Liver (tissue), 10 donors: ENCODE measurements at places on chromosomes 3 and 15. TPM values are rescaled to one million over a fixed set of nuclear protein-coding genes. Genes with fewer than 3 reads are reported as not detected.

PLOD2 gene
- 57.0 TPM for total RNA-seq

SLC12A1 gene
- 0.42 TPM for total RNA-seq

NRROS gene
- total RNA-seq: 9.2 TPM

FXR1 gene
- total RNA-seq: 69.4 TPM

- no peaks in the 10 kb centered on the region for H3K27me3 ChIP-seq
- H3K36me3 ChIP-seq: no peaks in the 10 kb centered on the region
- no peak overlapping the region for H3K4me3 ChIP-seq
- no peak overlapping the region for H3K27ac ChIP-seq
- peaks cover 21% of the 10 kb centered on the region for H3K4me1 ChIP-seq
- no peak for DNase-seq
Observed at GRCh38 chr3:195061756-195062655, 209.0 kb downstream of the XXYLT1 start.

DNA sequence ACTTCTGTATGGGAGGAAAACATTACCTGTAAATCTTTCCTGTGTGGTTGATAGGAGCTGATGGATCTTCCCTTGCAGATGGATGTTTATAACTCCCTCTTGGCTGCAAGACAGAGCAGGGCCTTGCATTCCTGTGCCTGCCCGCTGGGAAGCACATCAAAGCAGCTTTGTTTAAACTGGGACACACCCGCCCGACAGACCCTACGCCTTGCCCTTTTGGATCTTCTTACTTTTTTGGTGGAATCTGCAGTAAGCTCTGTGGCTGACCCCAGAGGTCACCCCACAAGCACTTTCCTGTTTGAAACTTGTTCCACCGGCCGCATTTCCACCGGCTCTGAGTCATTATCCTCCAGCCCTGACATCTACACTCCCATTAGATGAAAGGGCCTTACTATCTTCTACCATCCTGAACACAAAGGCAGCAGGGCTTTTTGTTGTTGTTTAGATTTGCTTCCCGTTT lies 244.1 kb upstream of the STT3B start:
- DNase-seq: no peak
- H3K27ac ChIP-seq: no peak overlapping the region
- H3K4me1 ChIP-seq: peaks cover 6% of the 10 kb centered on the region
- H3K4me3 ChIP-seq: no peak overlapping the region
- no peaks in the 10 kb centered on the region for H3K36me3 ChIP-seq
- H3K27me3 ChIP-seq: no peaks in the 10 kb centered on the region

DNA sequence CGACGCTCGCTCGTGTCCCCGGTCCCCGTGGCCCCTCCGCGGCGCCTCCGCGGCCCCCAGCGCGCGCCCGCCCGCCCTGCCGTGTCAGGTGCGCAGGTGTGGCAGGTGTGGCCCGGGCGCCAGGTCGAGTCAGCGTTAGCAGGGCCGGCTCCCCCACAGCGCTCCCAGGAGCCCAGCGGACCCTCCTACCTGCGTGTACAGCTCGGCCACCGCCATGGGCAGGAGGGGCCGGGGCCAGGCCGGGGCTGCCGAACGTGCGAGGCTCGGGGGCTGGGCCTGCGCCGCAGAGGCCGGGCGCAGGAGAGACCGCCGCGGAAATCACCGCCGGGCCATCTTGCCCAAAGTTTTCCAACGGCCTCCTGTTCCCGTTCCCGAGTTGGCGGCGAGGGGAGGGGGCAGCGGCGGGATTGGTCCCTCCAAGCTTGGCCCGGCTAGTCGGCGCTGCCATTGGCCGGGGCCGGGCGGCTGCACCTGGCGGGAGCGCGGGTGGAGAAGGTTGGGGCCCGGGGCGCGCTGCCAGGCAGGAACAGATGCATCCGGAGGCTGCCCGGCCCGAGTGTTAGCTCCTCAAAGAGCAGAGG lies at the start of gene MYO5C:
MYO5C (minus strand) TSS at position 384 of the 581 bp plus-strand sequence; CDS start at position 216, 168 bp downstream.
- peaks cover 7% of the 10 kb centered on the region for H3K4me1 ChIP-seq
- peak within 1 kb of the TSS; percentile 63 for H3K4me3 ChIP-seq
- H3K36me3 ChIP-seq: no peaks in the 10 kb centered on the region
- peak; percentile 62 for DNase-seq

GRCh38 chr15:42220216-42220615 lies 12.1 kb upstream of the VPS39 start:
- DNase-seq: no peak
- H3K27me3 ChIP-seq: no peaks in the 10 kb centered on the region
- H3K36me3 ChIP-seq: peaks cover 59% of the 10 kb centered on the region
- H3K4me3 ChIP-seq: no peak overlapping the region
- no peak overlapping the region for H3K27ac ChIP-seq

DNA sequence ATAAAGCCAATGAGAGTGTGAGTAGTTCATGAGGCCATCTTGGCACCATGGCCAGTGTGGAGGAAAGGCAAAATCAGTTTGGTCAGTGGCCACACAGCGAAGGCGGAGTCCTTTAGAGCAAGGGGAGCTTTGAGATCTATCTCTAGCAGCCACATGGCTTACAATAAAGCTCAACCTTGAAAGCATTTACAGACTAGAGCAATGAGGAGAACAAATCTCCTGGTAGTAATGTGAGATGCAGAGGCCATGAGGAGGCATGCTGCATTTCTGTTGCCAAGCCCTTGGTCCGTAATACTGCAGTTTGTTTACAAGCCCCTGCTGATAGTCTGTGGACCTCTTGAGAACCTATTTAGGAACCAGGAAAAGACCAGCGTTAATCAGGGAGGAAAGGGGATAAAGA lies 381.5 kb upstream of the C2CD4B start:
- H3K4me1 ChIP-seq: peaks cover 3% of the 10 kb centered on the region
- no peaks in the 10 kb centered on the region for H3K27me3 ChIP-seq
- no peak overlapping the region for H3K27ac ChIP-seq
- H3K4me3 ChIP-seq: no peak overlapping the region
- no peak for DNase-seq
- no peaks in the 10 kb centered on the region for H3K36me3 ChIP-seq

GRCh38 chr3:122979211-122979610 lies 48.4 kb downstream of the SEMA5B start:
- no peaks in the 10 kb centered on the region for H3K27me3 ChIP-seq
- no peaks in the 10 kb centered on the region for H3K36me3 ChIP-seq
- H3K27ac ChIP-seq: no peak overlapping the region
- no peak for DNase-seq
- no peaks in the 10 kb centered on the region for H3K4me1 ChIP-seq

DNA sequence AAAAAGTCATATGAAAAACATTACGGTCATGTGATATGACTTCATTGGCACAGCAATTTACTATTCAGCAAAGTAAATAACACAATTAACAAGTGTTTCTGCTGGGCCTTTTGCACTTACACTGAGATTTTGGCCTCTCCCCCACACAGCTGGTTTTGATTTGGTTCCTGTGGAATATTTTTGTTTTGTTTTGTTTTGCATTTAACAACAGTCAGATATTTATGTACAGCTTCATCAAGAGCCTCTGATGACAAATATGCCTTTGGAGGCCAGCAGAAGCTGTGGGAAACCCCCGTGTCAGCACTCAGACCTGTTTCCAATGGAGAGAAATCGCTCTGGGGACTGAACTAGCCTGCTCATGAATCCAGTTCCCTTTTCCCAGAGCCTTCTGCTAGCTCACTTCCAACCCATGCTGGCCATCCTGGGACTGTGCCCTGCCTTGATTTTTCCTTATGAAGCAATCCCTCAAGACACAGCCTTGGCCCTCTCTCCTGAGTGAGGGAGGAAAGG lies 161.9 kb downstream of the ATG7 start:
- H3K4me3 ChIP-seq: no peak overlapping the region
- no peak for DNase-seq
- H3K36me3 ChIP-seq: no peaks in the 10 kb centered on the region
- H3K27ac ChIP-seq: no peak overlapping the region

- H3K4me1 ChIP-seq: no peaks in the 10 kb centered on the region
- H3K27me3 ChIP-seq: peaks cover 2% of the 10 kb centered on the region
- DNase-seq: no peak
- H3K36me3 ChIP-seq: no peaks in the 10 kb centered on the region
- H3K27ac ChIP-seq: no peak within 1 kb of the TSS
Observed at GRCh38 chr15:26970712-26971210, at the start of gene GABRG3. GABRG3 (plus strand) TSS chr15:26971181.
